Naive thymus-derived CD4-positive, alpha-beta T cell (primary cell): ENCODE measurements at places on chromosomes 11 and 22.

DNA sequence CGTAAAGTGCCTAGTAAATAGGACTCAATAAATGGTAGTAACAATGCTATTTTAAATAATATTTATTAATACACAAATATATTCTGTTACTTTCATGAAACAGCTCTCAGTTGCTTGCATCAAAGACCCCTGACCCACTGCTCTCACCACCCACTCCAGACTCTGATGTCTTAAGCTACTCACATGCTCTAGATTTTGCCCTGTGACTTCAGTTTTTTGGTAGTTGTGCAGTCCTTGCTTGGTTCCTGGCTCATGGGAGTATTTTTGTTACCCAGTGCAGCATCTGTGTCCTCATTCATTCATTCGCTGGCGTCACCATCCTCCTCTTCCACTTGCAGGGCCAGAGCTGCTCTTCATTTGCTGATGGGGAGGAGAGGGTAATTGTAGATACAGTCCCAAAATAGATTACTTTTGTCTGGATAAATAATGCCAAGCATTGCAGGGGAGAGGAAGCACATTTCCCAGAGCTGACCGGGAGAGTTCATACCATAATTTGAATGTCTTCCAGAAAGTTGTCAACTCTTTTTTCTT, 12.7 kb downstream of the MRPL48 start:
- DNase-seq, result no peak

DNA sequence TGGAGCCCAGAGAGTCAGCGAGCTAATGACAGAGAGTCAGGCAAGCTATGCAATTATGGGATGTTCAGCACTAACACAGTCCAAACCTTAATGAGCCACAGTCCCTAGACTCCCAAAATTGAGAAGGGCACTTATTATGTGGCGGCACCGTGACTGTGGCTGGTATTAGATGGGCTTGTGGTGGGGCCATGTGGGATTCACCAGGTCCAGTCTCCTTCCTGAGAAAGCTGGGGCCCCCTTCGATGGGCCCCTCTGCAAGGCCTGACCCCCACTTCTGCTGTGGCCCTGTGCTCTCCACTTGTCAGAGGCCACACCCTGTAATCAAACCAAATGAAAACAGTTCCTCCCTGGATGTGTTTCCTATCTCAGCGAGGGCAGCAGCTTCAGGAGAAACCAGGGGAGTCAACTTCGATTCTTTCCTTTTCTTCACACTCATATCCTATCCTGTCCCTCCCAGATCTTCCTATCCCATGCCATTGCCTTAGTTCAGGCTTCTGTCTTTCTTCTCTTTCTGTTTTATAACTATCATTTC, 42.9 kb downstream of the INSC start:
- no peak for DNase-seq

GRCh38 chr22:25402160-25402500, 162.3 kb upstream of the GRK3 start:
- no peak for DNase-seq

- no peak for DNase-seq
Measured at GRCh38 chr11:104323841-104324240, 159.9 kb upstream of the PDGFD start.

DNA sequence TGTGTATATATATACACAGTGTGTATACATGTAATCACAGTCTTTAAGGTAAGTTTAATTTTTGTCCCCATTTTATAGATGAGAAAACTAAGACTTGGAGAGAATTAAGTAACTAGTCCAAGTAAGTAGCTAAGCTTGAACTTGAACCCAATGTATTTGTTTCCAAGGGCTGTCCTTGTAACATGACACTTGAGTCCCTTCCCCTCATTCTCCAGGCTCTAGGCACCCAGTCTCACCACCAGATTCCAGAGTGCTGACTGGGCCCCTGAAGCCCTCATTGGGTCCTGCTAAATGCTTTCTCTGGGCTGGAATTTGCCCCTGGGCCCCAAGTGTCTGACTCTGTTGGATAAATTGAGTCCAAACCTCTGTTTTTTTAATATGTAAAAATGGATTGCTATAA, 45.5 kb downstream of the ADM start:
- no peak for DNase-seq

GRCh38 chr11:30045921-30046577, 29.2 kb upstream of the KCNA4 start:
- no peak for DNase-seq

- DNase-seq, result no peak
Measured at GRCh38 chr11:127114035-127114434, 113.5 kb upstream of the KIRREL3 start.

DNA sequence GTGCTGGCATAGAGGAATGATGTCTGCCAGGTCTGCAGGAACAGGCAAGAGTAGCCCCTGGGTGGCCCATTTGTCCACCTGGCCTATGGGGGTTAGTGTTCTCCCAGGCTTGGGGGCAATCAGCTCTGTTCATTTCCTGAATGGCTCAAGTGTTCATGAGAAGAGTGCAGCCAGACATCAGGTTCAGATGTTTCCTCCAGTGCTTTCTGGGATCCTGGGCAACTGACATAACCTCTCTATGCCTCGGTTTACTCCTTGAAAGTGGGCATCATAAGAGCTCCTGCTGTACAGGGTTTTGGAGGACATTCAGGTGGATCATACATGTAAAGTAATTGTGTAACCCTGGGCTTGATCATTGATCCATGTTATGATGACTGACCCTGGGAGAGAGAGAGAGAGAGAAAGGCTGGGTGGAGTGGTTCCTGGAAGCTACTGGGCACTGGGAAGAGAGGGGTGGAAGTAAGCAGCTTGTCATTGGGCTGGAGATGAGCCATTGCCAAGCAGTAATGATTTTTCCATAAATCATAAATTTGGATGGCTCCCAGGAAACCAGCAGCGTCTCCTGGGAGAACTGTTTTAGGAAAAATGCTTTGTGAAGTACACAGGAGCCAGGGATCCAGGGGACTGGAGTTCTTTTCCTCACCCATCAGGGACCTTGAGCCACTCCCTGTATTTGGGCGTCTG, 30.2 kb upstream of the ACCSL start:
- no peak for DNase-seq

GRCh38 chr11:35337136-35337913, 82.0 kb downstream of the SLC1A2 start:
- no peak for DNase-seq

DNA sequence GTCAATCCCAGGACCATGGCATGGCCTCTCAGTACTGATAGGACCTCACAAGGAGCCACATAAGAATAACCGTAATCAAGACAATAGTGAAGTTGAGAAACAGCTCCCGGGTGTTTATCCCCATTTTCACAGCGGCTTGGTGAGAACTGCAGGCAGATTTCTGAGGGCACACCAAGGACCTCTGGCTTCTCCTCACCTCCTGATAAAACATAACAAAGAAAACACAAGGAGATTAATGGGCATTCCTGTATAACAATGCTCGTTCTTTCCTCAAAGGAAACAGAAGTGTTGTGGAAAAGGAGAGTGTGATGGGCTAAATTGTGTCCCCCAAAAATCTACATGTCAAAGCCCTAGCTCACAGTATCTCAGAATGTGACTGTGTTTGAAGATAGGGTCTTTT, 4.0 kb downstream of the SLN start:
- DNase-seq, result no peak

- no peak for DNase-seq
Measured at GRCh38 chr11:79440571-79441460, at the start of gene TENM4. Gene TENM4 (minus strand): TSS chr11:79441030. CDS start chr11:79069944, 371,086 bp downstream.

GRCh38 chr22:49577168-49578060, 250.3 kb downstream of the BRD1 start:
- no peak for DNase-seq

DNA sequence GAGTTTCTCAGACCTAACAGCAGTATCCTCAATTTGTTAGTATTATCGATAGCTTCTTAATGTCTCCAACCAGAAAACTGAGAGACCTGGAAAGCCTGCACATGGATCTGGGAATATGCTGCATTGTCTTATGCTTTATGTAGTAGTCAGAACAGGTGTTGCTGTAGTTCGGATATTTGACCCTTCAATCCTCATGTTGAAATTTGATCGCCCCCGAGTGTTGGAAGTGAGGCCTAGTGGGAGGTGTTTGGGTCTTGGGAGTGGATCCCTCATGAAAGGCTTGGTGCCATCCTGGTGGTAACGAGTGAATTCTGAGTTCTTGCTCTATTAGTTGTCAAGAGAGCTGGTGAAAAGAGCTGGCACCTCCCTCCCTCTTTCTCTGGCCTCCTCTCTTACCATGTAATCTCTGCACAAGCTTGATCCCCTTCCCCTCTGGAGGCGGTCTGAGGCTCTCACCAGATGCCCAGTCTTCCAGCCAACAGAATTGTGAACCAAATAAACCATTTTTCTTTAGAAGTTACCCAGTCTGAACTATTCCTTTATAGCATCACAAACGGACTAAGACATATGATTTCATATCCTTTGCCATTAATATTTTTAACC, 227.1 kb downstream of the DDX10 start:
- no peak for DNase-seq

- no peak for DNase-seq
Measured at GRCh38 chr11:114384487-114384886, 15.8 kb downstream of the C11orf71 start.

GRCh38 chr11:100681064-100681502, 6.0 kb upstream of the ARHGAP42 start:
- DNase-seq, result peak; percentile 1

DNA sequence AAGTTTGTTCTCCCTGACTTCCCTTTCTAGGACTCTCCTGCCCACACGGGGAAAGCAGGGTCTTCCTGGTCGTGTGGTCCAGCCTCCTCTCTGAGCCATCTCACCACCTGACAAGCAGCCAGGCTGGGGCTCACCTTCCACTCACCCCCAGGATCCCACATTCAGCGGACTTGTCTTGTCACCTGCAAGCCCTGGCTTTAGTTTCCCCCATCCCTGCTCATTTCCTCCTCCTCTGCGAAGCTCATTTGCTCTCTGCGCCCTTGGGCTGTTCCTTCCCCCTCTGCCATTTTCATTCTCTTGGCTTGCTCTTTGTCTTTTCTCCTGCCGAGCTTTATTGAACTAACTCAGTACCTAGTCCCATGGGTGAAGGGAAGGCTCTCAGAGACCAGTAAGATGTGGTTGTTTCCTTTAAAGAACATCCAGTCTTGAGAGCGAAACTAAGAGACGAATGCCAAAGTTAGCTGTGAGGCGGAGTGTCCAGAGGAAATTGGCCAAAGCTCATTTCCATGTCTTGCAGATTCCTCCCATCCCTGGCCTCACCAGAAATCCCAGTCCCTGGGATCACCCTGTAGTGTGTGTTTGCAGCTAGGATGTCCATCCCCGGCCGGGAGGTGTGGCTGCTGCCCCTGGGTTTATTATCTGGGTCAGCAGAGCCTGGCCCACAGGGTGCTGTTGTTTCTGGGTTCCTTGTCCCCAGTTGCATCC, 2.0 kb downstream of the ST14 start:
- no peak for DNase-seq

GRCh38 chr22:16969508-16970327, 38.3 kb downstream of the GAB4 start:
- DNase-seq, result no peak

GRCh38 chr11:71964641-71965040, 34.1 kb upstream of the IL18BP start:
- DNase-seq, result no peak

GRCh38 chr22:22099194-22099486, 116.6 kb upstream of the TOP3B start:
- DNase-seq, result no peak

DNA sequence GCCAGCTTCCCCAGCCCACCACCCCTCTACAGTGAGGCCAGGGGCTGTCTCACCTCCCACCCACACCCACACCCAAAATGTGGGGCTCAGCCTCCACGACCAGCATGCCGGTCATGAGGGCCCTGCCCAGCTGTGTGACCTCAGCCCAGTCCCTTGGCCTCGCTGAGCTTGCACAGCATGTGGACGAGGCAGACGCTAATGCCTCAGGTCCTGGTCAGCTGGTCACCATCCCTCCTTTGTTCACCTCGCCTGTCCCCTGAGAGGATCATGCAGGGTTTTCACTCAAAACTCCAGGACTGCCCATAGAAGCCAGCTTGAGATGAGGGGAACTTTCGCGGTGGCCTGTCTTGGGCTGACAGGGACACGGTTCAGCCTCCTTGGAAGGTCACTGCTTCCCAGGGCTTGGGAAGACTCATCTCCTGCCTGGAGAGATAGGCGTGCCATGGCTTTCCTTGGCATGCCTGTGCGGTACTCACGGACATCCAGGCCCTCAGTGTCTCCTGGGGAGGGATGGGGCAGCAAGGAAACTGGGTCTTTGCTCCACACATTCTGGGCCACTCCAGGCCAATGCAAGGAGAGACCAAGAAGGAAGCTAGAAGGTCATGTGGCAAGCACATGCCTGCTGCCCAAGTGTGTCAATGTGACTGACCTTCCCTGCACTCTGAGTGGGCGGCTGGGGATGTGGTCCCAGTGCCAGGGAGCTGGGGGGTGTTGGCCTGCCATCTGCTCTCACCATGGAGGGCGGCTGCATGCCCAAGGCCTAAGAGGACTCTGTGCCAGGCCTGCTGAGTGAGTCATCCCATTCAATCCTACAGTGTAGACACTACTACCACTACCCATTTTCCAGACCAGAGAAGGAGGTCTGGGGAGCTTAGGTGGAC, 3.2 kb upstream of the RTN4R start:
- no peak for DNase-seq

DNA sequence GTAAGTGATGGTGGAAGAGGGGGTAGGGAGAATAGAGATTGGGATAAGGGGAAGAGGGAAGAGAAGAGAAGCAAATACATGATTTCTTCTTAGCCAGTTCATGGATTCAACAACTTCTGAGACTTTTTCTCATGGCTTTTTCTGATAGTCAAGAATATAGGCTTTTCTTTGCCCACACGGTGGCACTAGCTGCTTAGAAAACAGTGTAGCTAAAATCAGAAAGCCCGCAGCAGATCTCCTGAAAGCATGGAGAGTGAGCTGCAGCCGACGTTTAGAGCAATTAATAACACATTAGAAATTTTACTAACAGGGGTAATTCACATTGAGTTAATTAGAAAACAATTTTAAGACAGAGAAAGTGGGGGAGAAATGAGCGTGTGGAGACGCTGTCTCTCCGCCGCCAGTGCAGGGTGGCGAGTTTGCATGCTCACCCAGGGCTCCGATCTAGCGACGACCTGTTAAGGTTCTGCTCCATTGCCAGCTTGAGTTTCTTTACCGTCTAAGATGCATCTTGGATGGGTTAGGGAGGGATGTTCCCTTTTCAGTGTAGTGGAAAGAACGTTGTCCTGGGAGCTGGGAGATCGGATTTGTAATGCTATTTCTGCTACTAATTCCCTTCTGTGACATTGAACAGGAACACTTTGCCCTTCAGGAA, 3.3 kb upstream of the RAG1 start:
- peak; percentile 33 for DNase-seq
